ENCODE measurements at places on chromosomes 13 and 19.
A peak's percentile ranks its signal among the peaks of the same experiment; 100 is the strongest.

DNA sequence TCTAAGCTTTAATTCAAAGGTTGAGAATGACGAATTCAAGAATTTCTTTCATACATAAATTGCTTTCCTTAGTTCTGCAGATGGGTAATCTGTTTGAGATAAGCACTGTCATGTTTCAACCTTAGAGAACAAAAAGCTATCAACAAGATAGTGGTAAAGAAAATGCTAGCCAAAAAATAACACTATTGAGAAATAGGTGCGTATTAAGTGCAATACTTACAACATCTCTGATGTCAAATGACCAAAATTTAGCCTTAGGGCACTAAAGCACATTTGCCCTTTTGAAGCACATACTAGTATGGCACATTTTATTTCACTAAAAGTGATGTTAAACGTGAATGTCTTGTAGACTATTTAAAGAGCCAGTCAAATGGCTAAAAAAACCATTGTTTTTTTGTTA, 4.9 kb downstream of the KBTBD6 start:
- no peak for DNase-seq

DNA sequence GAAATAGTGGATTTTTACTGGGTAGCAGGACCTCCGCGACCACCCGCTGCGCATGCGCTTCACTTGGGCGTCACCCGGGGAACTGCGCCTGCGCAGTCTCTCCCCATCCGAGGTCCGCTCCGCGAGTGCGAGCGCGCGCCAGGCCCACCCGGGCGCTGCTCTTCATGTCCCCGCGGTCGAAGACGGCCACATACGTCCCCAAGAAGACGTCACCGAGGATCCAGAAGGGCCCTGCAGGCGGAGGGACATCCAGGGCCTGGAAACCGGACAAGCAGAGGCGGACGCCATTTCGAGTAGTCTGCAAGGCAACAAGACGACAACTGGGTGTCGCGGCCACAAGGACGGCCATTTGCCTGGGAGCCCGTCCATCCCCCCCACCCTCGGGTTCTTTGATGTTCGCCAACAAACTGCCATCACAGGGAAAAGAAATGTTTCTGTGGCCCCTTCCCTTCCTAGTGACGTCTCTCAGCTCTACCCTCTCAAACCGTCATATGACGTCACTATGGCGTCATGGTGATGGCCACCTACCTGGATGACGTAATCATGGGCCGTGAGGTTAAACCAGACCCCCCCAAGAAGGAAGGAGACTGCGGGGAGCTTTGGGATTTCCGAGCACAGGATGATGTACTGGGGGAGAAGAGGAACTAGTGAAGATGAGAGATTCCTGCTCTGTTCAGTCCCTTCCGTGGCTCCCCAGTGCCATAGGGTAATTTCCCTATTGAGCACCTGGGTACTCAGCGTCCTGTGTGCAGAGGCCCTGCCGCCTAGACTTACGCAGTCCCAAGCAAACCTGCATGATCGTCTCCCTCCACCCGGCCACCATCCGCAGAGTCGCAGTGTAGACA, 6.7 kb downstream of the NAPSA start:
- peak; percentile 89 for DNase-seq

DNA sequence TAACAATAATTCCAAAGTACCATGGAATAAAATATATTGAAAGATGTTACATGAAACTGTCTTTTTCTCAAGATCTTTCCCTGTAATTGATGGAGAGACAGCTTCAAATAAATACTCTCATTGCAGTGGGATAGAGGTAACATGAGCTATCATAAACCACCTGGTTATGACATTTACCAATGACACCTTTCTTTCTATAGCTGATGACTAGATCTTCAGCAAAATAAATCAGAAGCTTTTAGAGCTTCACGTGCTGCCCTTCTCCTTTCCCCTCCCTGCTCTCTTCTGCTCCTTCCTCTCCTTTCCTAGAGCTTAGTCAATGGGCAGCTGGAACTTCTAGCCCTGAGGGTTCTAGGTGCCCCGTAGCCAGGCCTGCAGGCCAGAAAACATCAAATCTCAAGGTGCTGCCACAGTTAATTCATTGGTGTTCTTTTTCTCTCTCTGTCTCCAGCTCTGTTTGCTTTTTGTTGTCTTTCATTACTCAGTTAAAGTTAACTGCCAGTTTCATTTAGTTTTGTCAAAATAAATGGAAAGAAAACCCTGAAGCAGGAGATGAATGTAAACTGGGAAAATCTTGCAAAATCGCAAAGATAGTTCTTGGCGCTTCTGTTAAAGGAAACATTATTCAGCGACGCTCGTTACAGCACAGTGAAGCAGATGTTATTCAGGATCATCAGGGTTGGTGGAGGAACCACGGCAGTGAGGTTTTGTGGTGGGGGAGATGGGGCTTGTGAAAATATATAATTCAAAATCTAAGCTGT, 8.3 kb upstream of the METTL21C start:
- no peak for DNase-seq

GRCh38 chr13:96426167-96426566, 336.3 kb downstream of the HS6ST3 start:
- no peak for DNase-seq

- DNase-seq, result no peak
Observed at GRCh38 chr13:46101484-46102254, 3.2 kb downstream of the CPB2 start.

- no peak for DNase-seq
Observed at GRCh38 chr13:75749407-75749806, 113.3 kb downstream of the LMO7 start.

DNA sequence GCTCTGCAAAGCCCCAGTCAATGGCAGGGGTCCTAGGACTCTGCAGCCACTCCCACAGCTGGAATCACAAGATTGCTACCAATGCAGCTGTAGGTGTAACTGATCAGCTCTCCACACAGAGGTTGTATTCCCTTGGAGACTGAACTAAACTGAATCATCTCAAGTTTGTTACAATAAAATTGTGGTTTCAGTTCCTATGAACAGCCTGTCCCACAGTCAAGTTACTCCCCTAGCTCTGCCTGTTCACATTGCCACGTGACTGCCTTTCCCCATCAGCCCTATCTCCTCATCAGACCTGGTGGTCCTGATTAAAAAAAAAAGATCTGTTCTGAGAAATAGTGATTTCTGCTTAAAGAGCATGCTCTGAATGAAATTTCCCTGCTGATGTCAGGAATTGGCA, 287.9 kb upstream of the NBEA start:
- DNase-seq, result no peak

DNA sequence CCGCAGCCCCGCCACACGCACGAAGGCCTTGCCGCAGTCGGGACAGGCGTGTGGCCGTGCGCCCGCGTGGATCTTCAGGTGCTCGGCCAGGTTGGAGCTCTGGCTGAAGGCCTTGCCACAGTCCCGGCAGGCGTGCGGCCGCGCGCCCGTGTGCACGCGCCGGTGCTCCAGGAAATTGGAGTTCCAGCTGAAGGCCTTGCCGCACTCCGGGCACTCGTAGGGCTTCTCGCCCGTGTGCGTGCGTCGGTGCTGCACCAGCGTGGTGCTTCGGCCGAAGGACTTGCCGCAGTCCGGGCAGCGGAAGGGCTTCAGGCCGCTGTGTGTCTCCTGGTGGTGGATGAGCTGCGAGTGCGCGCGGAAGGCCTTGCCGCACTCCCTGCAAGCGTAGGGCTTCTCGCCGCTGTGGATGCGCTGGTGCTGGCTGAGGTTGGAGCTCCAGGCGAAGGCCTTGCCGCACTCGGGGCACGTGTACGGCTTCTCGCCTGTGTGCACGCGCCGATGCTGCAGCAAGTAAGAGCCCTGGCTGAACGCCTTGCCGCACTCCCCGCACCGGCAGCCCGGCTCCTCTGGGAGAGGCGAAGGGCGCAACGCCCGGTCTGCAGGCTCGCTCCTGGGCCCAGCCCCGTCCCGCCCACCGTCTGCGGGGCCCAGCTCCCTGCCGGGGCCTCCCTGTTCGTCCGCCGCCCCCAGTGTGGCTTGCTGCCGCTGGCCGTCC, 3.6 kb upstream of the A1BG start:
- DNase-seq, result no peak

DNA sequence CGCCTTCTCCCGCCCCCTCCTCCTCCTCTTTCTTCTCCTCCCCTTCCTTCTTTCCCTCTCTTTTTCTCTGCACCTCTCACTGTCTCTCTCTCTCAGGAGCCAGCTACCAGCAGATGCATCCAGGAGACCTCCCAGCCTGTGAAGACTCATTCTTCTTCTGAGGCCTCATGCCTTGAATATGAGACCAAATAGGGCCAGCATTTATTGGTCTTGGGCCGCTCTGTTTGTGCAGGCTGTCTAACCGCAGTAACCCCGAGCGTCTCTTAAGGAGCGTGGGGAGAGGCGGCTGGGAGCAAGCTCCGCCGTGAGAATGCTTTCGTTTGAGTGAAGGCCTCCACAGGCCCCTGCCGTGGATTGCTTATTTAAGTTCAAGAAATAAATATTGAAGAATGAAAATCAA, 167.0 kb downstream of the NUFIP1 start:
- DNase-seq, result no peak

GRCh38 chr13:21613791-21614190, 9.8 kb upstream of the MICU2 start:
- no peak for DNase-seq

DNA sequence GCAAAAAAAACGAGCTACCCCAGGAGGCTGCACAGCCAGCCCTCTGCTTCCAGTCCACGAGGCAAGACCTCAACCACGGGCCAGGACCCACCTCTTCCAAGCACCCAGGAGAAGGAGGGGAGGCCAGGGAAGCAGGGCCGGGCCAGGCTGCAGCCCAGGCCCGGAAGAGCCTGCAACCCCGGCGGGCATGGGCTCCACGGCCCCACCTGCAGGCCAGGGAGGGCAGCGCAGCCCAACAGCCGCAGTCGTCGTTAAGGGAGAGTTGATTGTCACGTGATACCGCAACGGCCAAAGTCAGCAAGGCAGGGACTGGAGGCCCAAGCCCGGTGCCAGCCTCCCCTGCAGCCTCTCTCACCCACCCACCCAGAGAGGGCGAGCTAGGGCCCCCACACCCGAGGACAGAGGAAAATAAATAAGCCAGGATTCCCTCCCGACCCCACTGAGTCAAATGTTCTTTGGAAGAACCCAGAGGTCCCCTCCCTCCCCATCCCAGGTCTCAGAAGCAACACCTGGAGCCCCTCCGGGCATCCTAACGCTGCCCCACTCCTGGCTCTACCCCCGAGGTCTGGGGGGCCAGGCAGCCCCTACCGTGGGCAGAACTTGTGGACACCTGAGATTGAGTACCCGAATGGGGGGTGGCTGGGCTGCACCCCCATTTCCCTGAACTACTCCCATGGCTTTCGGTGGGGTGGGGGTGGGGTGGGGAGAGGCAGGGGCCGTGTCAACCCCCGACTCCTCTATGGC, 5.2 kb upstream of the REXO1 start:
- peak; percentile 68 for DNase-seq

GRCh38 chr19:27794494-27795042, 1418.4 kb downstream of the UQCRFS1 start:
- no peak for DNase-seq

DNA sequence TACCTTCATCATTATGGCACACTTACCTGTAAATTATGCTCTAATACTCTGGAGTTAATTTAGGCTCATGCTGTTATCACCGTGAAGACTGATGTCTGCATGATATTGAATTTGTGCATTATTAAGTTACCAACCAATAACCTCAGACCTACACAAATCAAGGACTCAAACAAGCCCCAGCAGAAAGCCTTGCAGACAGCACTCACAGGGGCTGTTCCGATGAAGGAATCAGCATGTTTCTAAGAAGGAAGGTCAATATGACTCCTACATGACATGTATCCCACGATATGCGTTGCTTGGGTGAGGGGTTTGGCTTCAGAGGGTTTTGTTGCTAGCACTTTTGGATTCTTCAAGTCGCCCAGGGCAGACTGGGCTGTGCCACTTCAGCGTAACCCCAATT, 1071.2 kb upstream of the SLC10A2 start:
- no peak for DNase-seq

GRCh38 chr19:40089462-40089861, 1.3 kb downstream of the ZNF780A start:
- peak; percentile 33 for DNase-seq

GRCh38 chr13:46008631-46009030, 43.9 kb downstream of the ZC3H13 start:
- no peak for DNase-seq

- DNase-seq, result no peak
Observed at GRCh38 chr13:34655554-34655953, 286.5 kb upstream of the NBEA start.

- DNase-seq, result no peak
Observed at GRCh38 chr19:18731562-18732008, 48.1 kb downstream of the CRTC1 start.

- DNase-seq, result no peak
Observed at GRCh38 chr19:7905859-7906258, 2.2 kb downstream of the MAP2K7 start.

- peak; percentile 89 for DNase-seq
Observed at GRCh38 chr19:12139885-12140544, at the start of gene ZNF20. TSS of gene ZNF20 (minus strand) at chr19:12140350. CDS start at chr19:12140182, 168 bp downstream.

GRCh38 chr13:61128850-61129645, 286.6 kb downstream of the PCDH20 start:
- DNase-seq, result no peak

DNA sequence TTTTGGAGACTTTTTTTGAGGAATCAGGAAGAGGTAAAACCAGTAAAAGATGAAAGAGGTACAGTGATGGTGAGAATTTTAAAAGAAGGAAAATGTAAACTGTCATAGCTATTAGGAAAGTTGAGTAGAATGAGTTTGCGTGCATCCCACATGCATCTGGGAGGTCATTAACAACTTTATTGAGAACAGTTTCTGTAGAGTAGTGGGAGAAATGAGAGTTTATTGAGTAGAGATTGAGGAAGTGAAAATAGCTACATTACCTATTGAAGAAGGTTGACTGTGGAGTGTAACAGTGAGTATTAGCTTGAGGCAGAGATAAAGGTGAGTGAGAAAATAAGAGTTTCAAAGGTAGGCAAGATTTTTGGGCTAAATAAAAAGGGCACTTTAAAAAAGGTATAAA, 38.7 kb downstream of the BRCA2 start:
- DNase-seq, result no peak

DNA sequence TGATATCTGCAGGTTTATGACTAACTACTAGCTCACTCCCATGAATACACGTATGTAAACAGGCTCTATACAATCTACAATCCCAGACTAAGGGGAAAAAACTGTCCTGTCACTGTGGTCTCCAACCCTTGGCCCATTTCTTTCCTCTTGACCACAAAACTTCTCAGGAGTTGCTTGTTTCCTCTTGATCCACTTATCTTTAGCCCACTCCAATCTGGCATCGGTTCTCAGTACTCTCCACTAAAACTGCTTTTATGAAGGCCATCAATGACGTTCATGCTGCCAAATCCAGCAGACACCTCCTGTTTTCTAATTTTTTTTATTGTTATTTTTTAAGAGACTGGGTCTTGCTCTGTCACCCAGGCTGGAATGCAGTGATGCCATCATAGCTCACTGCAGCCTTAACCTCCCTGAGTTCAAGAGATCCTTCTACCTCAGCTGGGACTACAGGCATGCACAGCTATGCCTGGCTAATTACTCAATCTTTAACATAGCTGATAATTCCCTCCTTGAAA, 31.9 kb upstream of the USPL1 start:
- DNase-seq, result no peak
